ENCODE measurements at places on chromosomes 2 and 18.

DNA sequence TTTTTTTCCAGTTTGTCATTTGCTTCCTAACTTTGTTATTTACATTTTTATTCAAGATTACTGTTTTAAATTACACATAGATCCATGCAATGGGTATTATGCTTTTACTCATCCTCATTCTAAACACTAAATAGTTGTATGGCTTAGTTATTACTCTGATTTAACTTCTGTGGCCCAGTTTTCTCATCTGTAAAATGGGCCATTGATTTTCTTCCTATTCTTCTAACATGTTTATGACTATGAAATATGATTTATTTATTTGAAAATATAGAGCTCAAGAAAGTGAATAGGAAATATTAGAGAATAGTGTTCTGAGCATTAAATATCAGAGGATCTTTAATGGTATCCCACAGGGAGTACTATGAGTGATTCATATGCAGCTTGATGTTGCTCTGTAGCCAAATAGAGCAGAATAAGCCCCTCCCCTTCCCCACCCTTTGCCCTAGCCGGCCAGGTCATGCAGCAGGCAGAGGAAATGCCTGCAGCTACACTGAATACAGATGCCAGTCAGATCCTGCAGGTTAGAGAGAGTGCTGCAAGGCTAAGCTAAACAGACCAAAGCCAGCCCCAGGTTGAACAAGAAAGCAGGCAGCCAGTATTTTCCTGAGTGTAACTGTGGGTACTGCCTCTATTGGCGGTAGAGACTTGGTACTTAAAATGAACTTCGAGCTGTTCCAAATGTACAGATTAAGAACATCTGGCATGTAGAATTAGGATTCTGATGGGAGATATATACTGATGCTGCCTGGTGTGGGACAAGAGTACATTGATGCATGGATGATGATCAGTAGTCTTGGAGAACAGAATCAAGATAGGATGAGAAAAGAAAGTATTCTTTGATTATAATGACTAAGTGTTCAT lies 11.7 kb upstream of the ACYP2 start:
- no peak for DNase-seq

GRCh38 chr2:8267721-8268120 lies 414.1 kb upstream of the ID2 start:
- DNase-seq = no peak

DNA sequence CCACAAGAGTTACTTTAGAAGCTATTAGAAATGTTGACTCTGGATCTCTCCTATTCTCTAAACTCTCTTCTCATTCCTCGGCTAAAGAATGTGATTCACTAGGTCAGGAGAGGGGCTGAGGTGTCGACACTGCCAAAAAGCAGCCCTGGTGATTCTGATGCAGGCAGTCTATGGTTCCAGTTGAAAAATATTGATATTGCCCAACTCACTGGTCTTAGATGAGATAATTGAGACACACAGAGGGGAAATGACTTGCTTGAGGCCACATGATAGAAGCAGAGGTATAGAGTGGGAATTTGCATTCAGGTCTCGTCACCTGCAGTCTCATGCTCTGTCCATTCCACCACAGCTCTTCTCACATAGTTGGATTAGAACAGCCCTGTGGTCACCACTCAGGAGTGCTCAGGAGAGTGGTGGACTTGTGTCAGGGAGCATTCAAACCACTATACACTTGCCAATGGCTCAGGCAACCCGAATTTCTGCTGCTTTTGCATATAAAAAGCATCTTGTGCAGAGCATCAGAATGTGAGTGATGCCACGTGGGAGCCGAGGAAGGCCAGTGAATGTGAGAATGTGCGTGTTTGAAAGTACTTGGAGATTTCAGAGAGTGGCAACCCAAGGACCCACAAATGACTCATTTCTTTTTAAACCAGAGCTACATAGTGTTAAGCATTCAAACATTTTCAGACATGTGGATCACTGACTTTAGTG lies 65.1 kb upstream of the CTLA4 start:
- no peak for DNase-seq

GRCh38 chr2:143481237-143481623 lies 352.0 kb downstream of the ARHGAP15 start:
- DNase-seq = no peak

GRCh38 chr2:196294516-196294909 lies 123.1 kb upstream of the STK17B start:
- DNase-seq = no peak

DNA sequence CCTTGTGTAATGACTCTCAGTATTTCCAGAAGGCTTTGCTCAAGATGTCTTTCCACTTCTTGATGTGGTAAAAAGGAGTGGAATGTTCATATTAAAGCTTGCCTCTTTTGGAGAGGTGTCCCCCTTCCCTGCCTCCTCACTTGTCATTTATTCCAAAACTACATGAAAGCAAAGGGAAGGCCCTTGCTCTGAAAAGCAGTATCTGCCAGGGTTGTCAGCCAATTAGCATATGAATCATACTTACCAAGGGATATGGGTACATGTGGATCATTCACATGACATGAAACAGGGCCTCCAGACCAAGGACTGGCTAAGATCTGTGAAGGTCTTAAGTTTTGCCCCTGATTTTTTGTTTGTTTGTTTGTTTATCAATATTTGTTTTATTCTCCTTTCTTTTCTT lies 31.3 kb downstream of the ANXA4 start:
- no peak for DNase-seq

DNA sequence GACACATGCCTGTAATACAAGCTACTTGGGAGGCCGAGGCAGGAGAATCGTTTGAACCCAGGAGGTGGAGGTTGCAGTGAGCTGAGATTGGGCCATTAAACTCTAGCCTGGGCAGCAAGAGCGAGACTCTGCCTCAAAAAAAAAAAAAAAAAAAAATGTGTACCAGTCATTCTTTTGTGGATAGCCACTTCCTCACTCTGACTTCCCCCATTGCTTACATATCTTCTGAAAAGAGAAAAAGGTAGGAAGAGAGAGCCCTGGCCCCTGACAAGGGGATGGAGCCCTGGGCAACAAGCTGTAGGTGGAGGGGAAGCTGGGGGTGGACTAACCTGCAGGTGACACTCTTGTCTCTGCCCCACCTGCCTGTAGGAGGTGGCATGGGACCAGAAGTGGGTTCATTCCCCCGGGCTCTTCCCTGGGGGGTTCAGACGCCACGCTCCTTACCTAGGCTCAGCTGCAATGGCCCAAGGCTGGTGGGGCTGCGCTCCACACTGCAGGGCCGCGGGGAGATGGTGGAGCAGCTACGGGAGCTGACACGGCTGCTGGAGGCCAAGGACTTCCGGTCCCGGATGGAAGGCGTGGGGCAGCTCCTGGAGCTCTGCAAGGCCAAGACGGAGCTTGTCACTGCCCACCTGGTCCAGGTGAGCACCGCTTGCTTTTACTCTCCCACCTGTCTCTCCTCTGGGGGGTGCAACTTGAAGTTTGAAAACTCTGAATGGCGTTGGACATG lies 39.1 kb downstream of the PCARE start:
- DNase-seq = no peak

DNA sequence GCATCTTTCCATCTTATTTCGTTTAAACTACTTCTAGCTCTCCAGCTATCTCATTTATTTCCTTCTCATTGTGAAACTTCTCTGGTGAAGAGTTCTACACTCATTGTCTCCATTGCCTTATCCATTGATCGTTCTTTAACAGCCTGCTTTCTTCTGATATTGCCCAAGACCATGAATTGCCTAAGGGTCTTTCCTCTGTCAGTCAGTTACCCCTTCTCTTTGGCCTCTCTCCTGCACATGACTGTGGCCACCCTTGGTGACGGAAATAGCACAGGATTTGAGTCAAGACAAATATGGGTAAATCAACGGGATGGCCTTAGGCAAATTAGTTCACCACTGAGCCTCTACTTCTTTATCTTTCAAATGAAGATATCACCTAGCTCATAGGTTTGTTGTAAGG lies 26.6 kb downstream of the NHEJ1 start:
- DNase-seq = no peak

GRCh38 chr18:48408727-48409590 lies at the start of gene ZBTB7C:
Gene ZBTB7C (minus strand): TSS chr18:48409383.
- DNase-seq = no peak

DNA sequence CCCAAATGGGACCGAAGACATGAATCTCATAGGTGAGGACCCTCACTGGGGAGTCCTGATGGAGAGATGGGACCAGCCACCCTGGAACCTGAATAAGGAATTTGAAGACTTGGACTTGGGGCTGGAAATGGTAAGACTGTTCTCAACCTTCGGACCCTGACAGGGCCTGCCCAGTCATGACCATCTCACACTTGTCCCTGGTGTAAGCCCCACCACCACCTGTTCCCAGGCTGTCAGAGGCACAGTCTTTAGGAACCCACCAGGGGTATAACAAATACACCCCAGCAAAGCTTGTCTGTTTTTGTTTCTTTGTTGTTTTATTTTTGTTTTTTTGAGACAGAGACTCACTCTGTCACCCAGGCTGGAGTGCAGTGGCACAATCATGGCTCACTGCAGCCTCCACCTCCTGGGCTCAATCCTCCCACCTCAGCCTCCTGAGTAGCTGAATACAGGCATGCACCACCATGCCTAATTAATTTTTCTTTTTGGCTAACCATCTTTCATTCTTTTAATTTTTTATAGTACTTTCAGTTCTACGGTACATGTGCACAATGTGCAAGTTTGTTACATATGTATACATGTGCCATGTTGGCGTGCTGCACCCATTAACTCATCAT lies 106.1 kb downstream of the GFPT1 start:
- DNase-seq = no peak

All from activated T-cell treated with anti-CD3 and anti-CD28 coated beads for 4 hours (primary cell).